SK-N-SH treated with all-trans-retinoic acid at 6 μM for 48 hours (cell line): ENCODE measurements at places on chromosomes 2 and 18.

DNA sequence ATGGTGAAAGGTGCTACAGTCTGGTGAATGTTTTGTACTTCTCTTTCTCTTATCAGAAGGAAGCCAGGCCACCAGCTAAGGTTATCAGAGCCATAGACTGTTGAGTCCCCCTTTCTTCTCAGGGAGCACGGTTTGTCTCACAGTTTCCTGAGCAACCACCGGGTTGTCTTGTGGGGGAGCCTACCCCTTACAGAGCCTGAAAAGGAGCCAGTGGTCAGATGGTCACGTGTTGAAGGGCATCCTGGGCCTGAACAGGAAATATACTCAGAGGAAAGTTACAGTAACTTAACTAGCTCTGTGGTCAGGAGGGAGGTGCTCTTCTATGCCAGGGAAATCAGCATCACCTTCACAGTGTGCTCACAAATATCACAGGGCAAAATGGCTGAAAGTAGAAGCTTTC, 11.6 kb downstream of the CD28 start:
- no peak for ATAC-seq

GRCh38 chr2:91477731-91478672, 2786.5 kb downstream of the RPIA start:
- no peak for ATAC-seq

- ATAC-seq = no peak
Measured at GRCh38 chr18:42861271-42861670, 254.2 kb downstream of the RIT2 start.

- ATAC-seq = no peak
Measured at GRCh38 chr18:74264303-74265020, 27.3 kb downstream of the CYB5A start.

DNA sequence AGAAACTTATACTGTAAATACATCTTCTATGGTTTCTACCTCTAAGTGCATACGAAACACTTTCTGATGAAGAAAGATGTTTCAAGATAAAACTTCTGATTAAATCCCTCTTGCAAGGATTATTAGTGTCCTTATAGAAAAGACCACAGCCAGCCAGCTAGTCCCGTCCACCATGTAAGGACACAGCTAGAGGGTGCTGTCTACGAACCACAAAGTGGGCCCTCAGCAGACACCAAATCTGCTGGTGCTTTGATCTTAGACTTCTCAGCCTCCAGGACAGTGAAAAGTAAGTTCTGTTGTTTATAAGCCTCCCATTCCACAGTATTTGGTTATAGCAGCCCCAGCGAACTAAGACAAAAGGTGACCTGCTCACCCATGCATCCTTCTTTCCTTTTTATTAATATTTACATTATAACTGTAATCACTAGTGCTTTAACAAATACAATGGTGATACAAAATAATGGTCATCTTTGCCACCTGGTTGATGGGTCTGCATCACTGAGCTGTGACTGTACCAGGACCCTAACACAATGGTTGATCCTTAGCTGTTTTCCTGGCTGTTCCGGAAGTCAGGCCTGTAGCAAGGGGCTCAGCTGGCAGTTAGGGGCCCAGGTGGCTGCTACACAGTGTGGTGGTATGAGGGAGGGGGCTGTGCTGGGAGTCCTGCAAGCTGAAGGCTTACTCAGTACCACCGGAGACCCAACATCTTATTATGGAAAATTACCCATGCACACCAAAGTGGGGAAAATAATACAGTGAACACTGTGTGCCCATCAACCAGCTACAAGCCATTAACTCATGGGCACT, 108.5 kb upstream of the SMAD7 start:
- ATAC-seq = peak; percentile 38; the same call in 1 of the 3 replicates

GRCh38 chr2:106960683-106961161, 74.8 kb upstream of the ST6GAL2 start:
- ATAC-seq = peak; percentile 43

- ATAC-seq = peak; percentile 78
Measured at GRCh38 chr2:222731201-222731621, 59.8 kb downstream of the MOGAT1 start.

DNA sequence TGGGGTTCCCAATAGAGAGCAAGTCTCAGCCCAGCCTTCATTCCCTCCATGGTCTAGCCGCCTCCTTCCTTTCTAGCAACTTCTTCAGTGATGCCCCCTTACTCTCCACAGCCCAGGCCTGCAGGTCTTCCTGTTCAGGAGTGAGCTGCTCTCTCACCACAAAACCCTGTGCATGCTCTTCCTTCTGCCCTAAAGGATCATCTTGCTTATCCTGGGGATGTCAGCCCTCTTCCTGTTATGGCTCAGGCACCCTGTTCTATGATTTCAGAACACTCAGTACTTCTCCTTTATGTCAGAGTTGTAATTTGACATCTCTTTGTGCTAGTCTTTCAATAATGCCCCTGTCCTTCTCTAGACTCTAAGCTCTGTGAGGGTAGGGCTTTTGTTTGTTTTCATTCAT, 19.4 kb downstream of the TMEM178A start:
- ATAC-seq = no peak

DNA sequence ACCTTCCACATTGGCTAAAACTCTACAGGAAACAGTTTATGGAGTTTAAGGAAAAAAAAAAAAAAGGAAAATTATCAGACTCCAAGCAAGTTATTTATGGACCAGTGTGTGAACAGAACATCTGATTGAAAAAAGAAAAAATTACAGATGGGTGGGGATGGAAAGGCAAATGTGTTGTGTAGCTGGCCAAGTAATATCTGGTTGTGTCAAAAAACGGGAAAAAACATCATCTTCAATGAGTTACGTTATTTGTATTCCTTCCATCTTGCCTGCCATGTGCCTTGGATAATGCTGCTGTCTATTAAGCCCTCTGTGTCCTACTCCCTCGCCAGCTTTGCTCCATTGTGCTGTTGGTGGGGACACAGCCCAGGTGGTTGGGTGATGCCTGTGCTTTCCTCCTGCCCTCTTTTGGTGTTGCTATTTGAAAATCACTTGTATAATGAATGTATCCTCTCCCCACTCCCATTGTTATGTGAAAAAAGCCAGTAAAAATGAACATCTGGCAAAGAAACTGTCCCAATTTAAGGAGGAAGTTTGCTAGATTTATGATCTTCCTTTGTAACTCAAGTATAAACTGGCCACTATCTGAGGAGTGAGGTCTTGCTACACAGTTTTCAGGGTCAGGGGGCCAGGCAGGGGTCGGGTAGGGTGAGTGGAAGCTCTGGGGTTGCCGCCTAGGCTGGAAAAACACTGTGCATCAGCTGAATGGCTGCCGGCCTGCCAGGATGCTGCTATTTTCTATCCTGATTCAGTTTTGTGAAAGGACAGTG, 155.9 kb downstream of the FMNL2 start:
- ATAC-seq = no peak

DNA sequence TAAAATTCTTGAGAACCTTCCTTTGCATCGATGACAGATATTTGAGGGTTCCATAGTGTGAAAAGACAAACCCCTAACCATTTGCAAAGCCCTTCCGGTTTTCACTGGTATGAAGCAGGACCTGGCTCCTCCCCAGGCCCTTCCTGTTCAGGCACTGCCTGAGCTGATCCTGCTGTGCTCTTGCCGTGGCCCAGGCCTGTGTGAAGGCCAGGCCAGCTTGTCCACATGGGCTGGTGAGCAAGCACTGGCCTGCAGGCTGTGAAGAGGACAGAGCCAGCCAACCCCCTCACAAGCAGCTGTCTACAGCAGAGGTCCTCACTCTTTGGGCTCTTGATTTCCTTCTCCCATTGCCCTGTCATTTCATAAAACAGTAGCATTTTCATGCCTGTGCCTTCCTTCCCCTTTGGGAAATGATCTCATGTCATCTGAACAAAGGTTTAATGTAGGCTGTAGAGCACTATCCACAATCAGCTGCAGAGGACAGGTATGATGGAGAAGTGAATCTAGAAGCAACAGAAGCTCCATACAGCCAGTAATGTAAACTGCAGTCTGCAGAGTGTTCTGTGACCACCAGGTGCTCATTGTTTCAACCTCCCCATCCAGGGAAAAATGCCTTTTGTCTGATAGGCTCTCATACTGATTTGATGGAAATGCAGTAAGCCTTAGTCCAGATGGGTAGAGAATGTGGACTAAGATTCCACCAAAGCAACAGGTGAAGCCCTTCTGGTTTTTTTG, 19.8 kb downstream of the MPHOSPH10 start:
- ATAC-seq = no peak

DNA sequence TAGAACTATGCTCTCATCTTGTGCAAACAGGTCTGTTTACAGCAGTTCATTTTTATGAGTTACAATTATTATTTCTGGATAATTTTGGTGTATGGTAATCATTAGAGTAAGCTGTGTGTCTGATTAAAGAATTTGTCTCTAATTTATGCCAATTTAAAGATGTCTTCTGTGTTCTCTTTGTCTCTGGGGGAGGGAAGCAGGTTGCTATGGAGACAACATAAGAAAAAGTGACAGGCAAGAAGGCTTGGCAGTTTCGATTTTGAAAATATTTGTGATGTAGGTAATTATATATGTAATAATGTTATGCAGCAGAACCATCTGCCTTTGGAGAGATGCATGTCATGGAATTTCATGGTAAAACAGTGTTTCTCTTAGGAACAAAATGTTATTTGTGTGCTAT, 78.2 kb downstream of the SH3RF3 start:
- ATAC-seq = no peak

DNA sequence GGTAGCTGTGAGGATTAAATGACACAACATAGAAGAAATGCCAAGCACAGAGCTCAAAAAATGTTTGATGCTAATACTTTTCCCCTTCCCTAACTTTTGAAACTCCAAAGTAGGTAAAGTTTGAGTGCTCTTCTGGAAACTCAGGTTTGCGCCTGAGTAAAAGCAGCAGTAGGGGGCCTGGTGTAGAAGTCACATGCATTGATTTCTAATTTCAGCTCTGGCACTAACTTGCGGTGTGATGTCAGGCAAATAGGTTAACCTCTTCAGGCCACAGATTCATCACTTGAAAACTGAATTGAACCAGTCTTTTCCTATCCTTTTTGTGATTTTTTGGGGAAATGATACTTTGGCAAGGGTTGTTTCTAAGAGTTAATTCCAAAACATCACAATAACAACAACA, 27.2 kb downstream of the LHCGR start:
- ATAC-seq = no peak

DNA sequence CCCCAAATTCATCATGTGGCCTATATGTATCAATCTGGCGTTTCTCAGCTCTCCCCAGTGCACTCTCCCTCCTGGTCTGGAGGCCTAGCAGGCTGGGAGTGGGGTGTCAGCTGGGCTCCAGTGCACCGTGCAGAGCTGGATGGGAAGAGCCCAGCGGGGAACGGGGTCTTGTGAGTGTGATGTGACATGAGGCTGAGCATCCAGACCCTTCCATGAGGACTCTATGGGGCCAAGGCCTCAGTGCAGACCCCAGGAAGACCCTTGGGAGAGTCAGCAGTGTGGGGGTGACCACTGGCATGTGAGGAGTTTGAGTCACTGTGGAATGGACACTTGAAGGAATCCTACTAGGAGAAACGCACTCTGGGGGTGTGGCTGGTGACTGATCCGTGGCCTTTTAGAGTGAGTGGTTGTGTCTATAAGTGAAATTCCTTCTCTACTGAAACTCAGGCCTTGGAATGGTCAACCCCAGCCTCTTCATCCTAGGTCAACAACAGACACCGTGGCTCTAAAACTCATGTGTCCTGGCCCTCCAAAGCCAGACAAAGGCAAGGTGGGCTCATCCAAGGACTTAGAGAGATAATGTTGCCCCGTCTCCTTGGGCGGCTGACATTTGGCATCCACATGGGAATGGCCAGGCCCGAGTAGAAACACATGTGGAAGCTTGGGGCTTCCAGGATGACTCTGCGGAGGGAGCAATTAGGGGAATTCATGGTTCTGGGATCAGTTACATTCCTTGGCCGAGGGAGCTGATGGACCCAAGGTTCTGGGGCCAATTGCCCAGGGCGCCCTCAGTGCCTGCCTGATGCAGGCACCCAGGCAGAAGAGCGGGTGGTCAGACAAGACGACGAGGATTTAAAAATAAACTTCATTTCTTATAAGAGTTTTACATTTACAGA, 156.0 kb upstream of the TWIST2 start:
- no peak for ATAC-seq

DNA sequence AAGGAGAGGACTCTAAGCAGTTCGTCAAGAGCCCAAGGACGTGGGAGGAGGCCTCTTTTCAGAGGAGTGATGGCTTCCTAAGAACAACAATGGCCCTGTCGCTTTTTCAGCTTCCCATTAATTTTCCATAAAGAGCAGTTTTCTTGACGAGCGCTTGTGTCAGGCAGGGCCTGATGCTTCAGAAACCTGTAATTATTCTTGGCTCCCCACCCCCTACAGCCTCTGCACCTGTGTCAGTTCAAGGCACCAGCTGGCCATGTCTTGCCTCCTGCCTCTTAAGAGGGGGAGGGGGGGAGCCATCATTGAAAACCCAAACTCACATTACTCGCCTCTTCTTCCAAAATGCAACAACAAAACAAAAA, 32.3 kb downstream of the KLF7 start:
- ATAC-seq = no peak

DNA sequence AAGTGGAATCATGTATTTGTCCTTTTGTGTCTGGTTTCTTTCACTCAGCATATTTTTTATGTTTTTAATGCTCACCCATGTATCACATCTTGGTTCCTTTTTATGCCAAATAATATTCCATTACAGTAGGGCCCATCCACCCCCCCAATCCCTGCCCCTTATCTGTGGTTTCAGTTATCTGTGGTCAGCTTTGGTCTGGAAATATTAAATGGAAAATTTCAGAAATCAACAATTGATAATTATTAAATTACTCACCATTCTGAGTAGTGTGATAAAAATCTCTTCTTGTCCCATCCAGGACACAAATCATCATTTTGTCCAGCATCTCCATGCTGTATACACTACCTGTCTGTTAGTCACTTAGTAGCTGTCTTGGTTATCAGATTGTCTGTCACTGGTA, 66.7 kb downstream of the BIRC6 start:
- peak; percentile 23 for ATAC-seq

- ATAC-seq = no peak
Measured at GRCh38 chr18:13645093-13645492, 81.3 kb downstream of the FAM210A start.

GRCh38 chr2:152097290-152097800, 1.5 kb downstream of the CACNB4 start:
- peak; percentile 80 for ATAC-seq

GRCh38 chr2:70793450-70793849, 3.0 kb upstream of the FIGLA start:
- ATAC-seq = no peak

DNA sequence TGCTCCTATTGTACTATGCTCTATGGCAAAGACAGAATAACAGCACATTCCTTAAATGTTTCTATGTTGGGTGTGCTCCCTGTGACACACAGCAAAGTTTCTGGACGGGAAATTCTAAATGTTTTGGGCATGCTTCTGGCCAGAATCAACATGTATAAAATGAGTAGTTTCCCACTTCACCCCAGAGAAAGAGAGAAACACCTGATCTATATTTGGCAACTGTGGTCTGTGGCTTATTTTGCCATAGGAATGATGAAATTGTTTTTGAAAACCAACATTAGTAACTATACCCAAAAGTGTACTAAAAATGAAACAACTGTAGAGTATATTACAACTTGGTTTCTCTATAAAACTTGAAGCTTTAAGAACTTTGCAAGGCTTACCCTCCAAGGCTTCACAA, 89.1 kb downstream of the RAD51AP2 start:
- no peak for ATAC-seq

DNA sequence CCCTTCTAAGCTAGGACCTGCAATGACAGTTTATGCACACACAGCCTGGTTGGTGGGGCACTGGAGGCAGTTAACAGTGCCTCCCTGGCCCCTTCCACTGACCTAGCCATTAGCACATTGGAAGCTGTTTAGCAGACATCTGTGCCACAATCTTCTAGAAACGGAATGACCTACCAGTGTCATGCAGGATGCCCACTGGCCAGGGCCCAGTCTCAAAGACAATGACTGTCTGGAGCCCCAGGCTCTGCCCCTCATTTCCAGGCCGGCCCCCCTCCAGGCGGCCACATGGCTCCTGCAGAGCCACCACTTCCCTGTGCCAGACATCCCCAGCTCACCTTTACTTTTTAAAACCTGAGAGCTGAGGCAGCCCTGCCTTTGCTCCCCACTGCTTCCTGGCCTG, 123.5 kb upstream of the CAPN13 start:
- no peak for ATAC-seq
